ENCODE measurements at places on chromosomes 1 and 21.

- no peak for DNase-seq
These were observed 7.1 kb downstream of the BLACAT1 start for GRCh38 chr1:205448540-205449253.

DNA sequence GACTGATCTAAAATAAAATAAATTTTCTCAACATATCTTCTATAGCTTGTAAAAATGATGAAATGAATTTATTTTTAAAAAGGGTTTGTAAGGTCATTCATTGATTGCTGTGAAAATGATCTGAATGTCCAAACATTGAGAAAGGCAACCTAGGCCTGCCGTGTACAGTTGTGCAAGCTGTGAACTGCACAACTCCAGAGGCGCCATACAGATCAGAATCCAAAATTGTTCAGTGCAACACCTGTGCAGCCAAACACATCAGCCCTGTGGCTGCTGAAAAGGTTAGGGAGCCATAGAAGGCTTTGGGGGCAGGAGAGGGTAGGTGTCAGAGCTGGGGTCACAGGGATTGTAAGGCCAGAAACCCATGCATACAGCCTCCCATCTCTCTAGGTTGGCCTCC lies 9.9 kb upstream of the ZC3H12A start:
- no peak for DNase-seq

GRCh38 chr1:25821630-25822091 lies 1.9 kb downstream of the MTFR1L start:
- no peak for DNase-seq

GRCh38 chr1:158003406-158003800 lies 10.0 kb downstream of the KIRREL1 start:
- DNase-seq = no peak

DNA sequence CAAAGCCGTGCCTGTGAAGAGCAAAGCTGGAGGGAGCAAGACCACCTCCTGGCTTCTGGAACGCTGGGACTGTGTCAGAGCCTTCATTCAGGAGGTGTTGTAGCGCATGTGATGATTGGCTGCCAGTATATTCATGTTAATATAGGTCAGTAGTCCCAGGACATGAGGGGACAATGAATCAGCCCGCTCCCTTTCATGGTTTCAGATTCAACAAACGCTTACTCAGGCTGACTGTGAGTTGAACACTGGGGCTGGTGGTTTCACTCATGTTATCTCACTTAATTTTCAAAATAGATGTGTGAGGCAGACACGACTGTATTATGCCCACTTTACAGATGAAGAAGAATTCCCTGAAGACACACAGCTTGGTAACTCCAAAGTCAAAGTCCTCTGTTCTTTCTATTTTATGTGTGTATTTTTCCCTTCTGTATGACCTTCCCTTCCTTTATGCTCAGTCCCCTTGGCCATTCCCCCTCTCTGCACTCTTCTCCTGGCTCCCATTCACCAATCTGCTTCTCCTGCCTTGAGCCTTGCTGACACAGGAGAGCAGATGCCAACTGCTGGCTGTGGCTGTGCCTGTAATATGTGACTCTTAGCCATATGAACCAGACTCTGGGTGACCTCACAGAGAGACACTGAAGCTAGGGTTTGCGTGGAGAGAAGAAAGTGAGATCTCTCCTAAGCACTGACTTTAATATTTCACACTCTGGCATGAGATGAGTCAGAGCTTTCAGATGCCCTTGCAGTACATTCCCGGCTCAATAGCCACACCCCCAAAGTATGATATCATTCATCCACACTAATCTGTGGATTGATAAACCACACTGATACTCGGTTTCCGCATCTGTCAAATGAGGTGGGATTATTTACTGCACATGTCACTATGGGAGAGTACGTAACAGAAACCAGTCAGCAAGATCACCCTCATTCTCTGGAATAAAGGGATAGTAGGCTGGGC lies 31.4 kb upstream of the KIRREL1 start:
- no peak for DNase-seq

- no peak for DNase-seq
These were observed 8.5 kb downstream of the KYAT3 start for GRCh38 chr1:88983791-88984559.

DNA sequence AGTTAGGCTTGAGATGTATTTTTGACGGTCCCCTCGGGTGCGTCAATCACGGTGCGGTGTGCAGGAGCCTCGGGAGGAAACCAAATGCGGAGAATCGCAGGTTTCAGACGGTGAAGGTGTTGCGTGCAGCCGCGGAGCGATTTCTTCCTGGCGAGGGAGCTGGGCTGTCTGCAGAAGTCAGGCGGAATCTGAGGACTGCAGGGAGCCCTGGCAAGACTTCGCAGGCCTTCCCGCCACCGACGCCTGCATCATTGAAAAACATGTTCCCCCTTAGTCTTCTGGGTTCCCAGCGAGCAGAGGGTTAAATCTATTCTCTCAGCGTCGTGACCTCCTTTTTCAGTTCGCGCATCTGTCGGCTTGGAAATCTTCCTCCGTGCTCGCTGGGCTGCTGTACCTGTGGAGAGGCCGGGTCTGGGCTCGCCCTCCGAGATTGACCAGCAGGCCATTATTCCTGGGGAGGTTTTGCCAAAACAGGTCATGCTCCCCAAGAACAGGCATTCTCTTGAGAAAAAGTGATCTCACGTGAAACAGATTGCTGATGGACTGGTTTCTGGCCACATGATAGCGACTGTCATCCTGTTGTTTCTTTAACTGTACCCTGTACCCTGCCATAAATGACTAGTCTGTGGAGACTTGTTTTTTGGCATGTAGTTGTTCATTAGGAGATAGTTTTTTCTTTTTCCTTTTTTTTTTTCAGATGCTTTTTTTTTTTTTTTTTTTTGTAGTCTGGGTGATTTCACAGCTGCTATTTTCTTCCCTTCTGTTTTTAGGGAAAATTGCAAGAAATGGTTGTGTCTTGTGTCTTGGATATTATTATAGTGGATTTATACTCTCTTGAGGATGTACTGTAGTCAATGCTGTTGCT lies 894 bp downstream of the EPB41 start:
- no peak for DNase-seq

- DNase-seq = no peak
These were observed 118.1 kb downstream of the PGBD5 start for GRCh38 chr1:230308039-230308438.

GRCh38 chr1:93839753-93840152 lies 39.3 kb downstream of the DNTTIP2 start:
- no peak for DNase-seq

GRCh38 chr1:201344206-201345080 lies 33.0 kb downstream of the TNNT2 start:
- DNase-seq = no peak

DNA sequence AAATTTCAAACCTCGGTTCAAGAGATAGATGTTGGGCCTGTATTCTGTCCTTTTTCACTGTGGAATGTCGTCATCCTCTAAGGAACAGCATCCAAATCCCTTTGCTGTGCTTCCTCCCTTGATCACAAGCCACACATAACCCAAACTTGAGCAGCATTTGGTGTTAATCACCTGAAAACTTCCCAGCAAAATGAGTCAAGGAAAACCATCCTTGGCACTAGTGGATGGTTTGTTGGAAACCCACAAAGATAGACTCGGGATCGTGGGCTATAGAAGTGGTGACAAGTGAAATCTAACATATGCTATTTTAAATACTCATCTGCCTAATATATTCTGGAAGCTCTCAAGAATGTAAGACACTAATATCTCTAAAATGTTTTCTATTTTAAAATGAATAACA lies 459.1 kb downstream of the SETD4 start:
- no peak for DNase-seq

DNA sequence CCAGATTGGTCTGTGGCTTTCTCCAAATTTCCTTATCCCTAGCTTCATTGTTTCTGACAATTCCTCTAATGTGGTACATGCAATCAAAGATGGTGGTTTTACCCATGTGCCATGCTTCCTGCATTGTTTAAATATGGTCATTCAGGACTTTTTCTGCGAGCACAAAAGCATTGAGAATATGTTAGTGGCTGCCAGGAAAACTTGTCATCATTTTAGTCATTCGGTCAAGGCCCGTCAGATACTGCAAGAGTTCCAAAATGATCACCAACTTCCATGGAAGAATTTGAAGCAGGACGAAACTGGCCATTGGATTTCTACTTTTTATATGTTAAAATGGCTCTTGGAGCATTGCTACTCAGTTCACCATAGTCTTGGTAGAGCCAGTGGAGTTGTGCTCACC lies 3.7 kb downstream of the ZBED6 start:
- no peak for DNase-seq

DNA sequence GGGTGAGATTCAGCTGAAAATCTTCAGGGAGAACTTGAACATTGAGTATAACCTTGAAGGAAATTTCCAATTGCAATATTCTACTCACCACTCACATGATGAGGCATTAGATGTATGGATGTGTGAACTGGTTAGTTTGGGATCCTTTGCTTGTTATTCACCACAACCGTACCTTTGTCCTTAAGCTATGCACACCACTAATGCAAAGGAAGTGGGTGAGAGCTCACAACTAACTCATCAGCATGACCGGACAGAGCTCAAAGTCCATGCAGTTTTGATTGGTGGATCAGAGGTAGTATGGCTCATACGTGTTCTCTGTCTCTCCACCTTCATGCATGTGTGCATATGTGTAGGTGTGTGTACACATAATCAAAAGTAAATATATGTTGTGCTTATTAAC lies 43.5 kb upstream of the MROH9 start:
- DNase-seq = no peak

DNA sequence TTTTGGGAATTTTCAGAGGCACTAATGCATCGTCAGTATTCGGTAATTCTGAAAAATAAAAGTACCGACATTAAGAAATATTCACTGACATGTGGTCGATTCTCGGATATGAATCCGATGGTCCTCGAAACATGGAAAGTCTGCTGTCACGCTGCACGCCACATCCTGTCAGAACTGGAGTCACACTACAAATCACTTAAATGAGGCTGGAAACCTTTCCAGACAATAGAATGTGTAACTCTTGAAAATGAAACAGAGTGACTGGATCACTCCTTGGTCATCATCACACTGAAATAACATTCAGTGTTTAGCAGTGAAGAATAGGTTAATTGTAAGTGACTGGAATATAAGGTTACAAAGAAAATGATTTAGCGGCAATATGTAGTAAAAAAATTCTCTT lies 620.1 kb upstream of the ADAMTS5 start:
- no peak for DNase-seq

DNA sequence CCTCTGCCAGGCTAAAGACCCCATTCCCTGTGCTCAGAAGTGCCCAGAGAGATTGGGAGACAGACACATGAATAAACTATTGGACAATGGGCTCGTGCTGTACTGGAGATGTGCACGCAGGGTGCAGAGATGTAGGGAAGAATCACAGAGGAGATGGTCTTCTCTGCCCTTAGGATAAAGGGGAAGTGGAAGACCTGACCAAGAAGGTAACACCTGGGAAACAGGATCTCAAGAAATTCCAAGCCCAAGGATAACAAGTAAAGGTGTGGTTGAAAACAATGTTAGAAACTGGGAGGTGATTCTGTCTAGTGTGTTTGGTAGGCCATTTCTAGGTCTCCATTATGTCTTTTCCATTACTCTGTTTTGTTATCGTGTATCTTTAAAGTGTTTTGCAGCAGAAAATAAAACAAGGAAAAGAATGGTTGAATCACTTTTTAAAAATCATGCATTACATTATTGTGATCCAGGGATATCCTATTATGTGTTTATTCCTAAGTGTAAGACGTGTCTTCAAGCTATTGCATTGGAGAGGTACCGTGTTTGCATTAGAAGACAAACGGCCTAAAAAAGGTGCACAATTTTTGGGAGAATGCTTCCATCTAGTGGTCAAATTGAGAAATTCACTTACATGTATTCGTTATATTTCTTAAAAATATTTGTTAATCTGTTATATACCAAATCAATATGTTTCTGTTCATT lies 40.8 kb upstream of the KCTD3 start:
- no peak for DNase-seq

DNA sequence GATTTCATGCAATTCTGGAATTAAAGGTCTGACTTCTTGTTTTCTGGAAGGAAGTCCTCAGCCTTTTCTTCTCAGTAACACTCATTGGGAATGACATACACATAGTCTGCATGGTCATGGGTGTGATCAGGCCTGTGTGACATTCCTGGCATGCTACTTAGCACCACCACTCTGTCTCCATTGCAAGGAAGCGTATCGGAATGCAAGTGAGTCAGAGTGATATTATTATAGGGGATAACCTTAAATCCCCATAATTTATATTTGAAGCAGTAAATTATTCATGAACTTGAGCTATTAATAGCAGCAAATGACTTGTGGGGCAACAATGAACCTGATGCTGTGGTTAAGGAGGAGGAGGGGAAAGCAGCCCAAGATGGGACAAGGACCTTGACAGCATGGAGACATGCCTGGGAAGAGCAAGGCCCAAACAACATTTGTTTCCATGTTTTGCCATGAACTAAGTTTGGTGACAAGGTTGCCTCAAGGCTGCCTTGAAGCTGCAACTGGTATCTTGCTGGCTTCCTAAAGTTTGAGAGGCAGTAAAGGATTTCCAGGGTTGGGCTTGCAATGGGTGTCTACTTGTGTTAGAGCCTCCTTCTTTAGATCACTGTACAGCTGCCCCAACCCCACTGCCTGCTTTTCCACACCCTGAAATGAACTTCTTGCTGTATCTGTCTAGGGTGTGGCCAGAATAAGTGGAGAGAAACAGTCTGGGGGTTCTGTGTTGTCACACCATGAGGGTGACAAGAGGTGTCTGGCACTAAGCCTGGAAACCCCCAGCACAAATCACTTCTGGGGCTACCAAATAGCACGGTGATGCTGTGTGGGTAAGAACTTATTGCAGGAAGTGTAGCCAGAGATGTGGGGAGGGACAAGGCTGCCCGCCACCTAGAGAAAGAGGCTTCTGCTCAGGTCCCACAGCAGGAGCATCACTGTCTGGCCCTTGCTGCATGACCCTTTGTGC lies 4.6 kb downstream of the MAB21L3 start:
- DNase-seq = no peak

GRCh38 chr21:44797775-44798174 lies 3.8 kb downstream of the UBE2G2 start:
- no peak for DNase-seq

GRCh38 chr1:176542352-176542751 lies 79.4 kb downstream of the PAPPA2 start:
- no peak for DNase-seq

GRCh38 chr1:195332102-195332501 lies 1276.1 kb downstream of the KCNT2 start:
- no peak for DNase-seq
